Endodermal cell (in vitro differentiated cells): ENCODE measurements at places on chromosomes 1 and 21. TPM values are rescaled to one million over a fixed set of nuclear protein-coding genes. Genes with fewer than 3 reads are reported as not detected.

EXTL1 gene
- 2.5 and 3.3 TPM in 2 replicates for total RNA-seq

GRCh38 chr1:228048659-228049298 lies 33.7 kb upstream of the ARF1 start:
- H3K4me1 ChIP-seq, result no peaks in the 10 kb centered on the region
- DNase-seq, result no peak
- no peak overlapping the region for H3K4me3 ChIP-seq
- H3K27ac ChIP-seq, result no peak overlapping the region
- H3K36me3 ChIP-seq, result no peaks in the 10 kb centered on the region

DNA sequence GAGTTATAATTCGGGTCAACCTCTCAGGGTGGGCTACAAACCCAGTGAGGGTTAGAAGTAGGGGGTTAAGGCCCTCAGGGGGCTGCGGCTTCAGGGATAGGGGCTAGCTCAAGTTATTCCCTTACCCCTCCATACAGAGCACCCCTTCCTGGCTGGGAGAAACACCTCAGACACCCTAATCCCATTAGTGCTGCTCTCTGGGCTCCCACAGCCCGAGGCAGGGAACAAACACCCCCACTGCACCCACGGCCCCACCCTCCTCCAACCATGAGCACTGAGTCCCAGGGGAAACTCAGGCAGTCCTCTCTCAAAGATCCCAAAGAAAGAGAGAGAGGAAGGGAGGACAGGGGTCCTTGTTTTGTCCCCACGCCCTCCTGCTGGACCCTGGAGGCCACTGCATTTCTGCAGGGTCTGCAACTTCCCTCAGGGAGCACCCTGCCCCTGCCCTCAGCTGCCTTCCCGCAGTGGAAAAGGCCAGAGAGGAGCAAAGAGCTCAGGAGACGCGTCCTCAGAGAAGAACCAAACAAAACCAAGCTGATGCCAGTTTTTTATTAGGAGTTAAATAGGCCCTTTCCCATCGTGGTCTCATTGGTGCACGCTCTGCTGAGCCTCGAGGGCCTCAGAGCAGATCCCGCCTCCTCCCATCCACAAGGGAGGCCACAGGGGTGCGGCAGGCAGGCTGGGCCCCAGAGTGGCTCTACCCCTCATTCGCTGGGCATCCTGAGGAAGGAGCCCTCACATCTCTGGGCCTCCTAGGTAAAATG lies 1.4 kb upstream of the S100A4 start:
- DNase-seq, result no peak
- H3K4me3 ChIP-seq, result no peak overlapping the region
- H3K27ac ChIP-seq, result no peak overlapping the region
- H3K4me1 ChIP-seq, result peaks cover 12% of the 10 kb centered on the region
- no peaks in the 10 kb centered on the region for H3K27me3 ChIP-seq

CHIA gene
- total RNA-seq, result not detected in 3 replicates

- H3K4me1 ChIP-seq, result no peaks in the 10 kb centered on the region
- no peak for DNase-seq
- no peak overlapping the region for H3K27ac ChIP-seq
- peaks cover 73% of the 10 kb centered on the region for H3K27me3 ChIP-seq
- H3K36me3 ChIP-seq, result no peaks in the 10 kb centered on the region
- H3K4me3 ChIP-seq, result no peak overlapping the region
Measured at GRCh38 chr1:3656450-3657095, 4.3 kb downstream of the TP73 start.

DNA sequence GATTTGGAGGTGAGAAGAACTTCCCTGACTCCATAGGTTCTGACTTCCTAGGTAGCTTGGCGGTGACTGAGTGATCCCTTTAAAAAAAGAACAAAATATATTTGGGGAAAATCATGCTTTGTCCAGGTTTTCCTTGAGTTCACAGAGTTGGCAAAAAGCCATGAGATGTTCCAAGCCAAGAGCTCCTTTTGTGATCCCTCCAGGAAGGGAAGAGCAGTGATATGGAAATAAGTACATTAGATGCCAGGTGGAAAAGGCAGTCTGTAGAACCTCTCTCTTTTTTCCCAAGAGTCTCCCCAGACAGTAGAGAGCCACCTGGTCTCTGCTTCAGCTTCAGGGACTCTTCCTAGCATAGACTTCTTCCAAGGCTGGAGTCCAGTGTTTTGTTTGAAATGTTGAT lies 10.2 kb downstream of the TLCD4 start:
- H3K4me1 ChIP-seq, result peaks cover 13% of the 10 kb centered on the region
- H3K27ac ChIP-seq, result no peak overlapping the region
- no peaks in the 10 kb centered on the region for H3K27me3 ChIP-seq
- H3K4me3 ChIP-seq, result no peak overlapping the region
- DNase-seq, result no peak
- H3K36me3 ChIP-seq, result no peaks in the 10 kb centered on the region

DNA sequence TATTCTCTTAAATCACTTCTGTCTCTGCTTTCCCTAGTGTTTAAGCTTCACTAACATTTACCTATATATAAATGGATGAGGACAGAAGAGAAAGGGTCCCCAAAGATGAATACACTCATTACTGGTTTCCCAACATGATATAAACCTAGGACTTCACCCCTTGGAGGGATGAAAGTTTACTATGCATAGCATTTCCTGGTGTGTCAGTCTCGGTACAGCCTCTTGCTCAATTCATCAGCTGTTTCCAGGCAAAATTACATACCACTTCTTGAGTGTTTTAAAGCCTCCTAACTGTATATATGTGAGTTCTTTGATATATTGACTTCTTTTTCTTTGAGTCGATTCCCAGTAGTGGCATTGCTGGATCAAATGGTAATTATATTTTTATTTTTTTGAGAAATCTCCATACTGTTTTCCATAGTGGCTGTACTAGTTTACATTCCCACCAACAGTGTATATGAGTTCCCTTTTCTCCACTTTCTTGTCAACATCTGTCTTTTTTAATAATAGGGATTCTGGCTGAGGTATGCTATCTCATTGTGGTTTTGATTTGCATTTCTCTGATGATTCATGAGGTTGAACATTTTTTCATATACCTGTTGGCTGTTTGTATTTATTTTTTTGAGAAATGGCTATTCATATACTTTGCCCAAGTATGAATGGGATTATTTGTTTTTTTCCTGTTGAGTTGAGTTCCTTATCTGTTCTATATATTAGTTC lies 259.3 kb upstream of the CACYBP start:
- H3K27me3 ChIP-seq, result no peaks in the 10 kb centered on the region
- no peaks in the 10 kb centered on the region for H3K36me3 ChIP-seq
- no peak overlapping the region for H3K4me3 ChIP-seq
- H3K27ac ChIP-seq, result no peak overlapping the region
- no peaks in the 10 kb centered on the region for H3K4me1 ChIP-seq

DNA sequence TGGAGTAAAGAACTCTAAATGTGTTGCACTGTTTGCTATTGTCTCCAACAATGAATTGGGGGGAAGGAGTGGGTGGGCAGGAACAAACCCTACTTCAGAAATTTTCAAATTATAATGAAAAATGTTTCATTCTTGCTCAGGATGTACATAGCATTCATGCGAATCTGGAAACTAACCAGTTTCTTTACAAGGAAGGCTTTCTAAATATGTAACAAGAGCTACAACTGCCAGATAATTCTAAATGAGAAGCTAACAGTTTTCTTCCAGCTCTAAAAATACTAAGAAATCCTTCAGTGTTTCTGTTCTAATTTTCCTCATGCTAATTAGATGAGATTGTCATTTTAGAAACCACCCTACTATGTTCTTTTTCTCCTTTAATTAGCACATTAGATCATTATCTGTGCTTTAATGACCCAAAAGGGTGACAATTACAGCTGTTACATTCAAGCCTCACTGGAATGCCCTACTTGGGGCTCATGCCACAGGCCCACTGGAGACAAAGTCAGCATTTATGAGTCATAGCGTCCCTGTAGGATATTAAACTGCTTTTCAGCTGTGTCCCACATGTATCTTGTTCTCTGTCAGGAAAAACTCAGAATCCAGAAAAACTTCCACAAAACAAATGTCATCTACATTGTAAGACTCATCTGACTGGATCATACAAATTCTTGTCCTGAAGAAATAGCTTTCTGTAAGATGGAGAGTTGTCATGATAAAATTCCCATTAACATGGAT lies 804.6 kb upstream of the CXADR start:
- H3K36me3 ChIP-seq, result no peaks in the 10 kb centered on the region
- no peak overlapping the region for H3K27ac ChIP-seq
- H3K4me1 ChIP-seq, result no peaks in the 10 kb centered on the region
- DNase-seq, result no peak

- peak overlapping the region; percentile 67 for H3K4me3 ChIP-seq
- H3K27ac ChIP-seq, result peak overlapping the region; percentile 39
- H3K4me1 ChIP-seq, result peaks cover 9% of the 10 kb centered on the region
- peak; percentile 56 for DNase-seq
Measured at GRCh38 chr1:180854456-180854855, 58.2 kb upstream of the KIAA1614 start.

ST6GALNAC5 gene
- total RNA-seq, result 9.1 and 11.2 TPM in 2 replicates

- H3K27me3 ChIP-seq, result no peaks in the 10 kb centered on the region
- no peaks in the 10 kb centered on the region for H3K4me1 ChIP-seq
- peaks cover 30% of the 10 kb centered on the region for H3K36me3 ChIP-seq
- no peak for DNase-seq
- no peak overlapping the region for H3K27ac ChIP-seq
Measured at GRCh38 chr1:30870035-30870434, 38.5 kb downstream of the SDC3 start.

DNA sequence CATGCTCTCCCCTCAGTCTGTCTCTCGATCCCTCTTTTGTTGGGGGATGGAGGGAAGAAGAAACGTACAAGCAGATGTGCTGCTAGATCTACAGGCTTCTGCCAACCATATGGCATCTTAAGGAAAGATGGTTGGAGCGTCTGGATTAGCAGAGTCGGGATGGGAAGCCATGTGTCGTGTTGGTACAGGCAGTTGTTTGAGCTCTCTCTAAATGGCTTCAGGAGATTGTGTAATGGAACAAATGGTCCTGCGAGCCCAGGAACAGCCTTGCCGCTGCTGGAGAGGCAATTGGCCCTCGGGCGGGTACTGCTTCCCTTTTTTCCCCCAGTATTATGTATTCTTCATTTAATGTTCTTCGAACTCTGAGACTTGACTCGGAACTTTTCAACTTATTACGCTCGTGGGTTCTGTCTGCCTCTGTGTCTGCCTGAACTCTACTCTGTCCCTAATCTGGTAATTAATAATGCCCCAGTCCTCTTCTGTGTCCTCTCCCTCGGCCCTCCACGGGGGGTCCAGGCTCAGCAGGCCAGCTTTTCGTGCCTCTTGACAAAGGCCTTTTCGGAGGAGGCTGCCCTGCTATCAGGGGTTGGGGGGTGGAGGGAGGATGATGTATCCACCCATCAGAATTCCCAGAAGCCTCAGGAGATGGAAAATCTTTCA lies 215.3 kb downstream of the SDCCAG8 start:
- H3K4me1 ChIP-seq, result peaks cover 10% of the 10 kb centered on the region
- no peaks in the 10 kb centered on the region for H3K36me3 ChIP-seq
- DNase-seq, result peak; percentile 61
- peak overlapping the region; percentile 93 for H3K27ac ChIP-seq
- no peak overlapping the region for H3K4me3 ChIP-seq
- no peaks in the 10 kb centered on the region for H3K27me3 ChIP-seq

GRCh38 chr21:45983649-45983965 lies 2.0 kb downstream of the COL6A1 start:
- no peak overlapping the region for H3K27ac ChIP-seq
- H3K27me3 ChIP-seq, result peaks cover 8% of the 10 kb centered on the region
- peaks cover 17% of the 10 kb centered on the region for H3K36me3 ChIP-seq
- H3K4me3 ChIP-seq, result no peak overlapping the region
- no peak for DNase-seq

DNA sequence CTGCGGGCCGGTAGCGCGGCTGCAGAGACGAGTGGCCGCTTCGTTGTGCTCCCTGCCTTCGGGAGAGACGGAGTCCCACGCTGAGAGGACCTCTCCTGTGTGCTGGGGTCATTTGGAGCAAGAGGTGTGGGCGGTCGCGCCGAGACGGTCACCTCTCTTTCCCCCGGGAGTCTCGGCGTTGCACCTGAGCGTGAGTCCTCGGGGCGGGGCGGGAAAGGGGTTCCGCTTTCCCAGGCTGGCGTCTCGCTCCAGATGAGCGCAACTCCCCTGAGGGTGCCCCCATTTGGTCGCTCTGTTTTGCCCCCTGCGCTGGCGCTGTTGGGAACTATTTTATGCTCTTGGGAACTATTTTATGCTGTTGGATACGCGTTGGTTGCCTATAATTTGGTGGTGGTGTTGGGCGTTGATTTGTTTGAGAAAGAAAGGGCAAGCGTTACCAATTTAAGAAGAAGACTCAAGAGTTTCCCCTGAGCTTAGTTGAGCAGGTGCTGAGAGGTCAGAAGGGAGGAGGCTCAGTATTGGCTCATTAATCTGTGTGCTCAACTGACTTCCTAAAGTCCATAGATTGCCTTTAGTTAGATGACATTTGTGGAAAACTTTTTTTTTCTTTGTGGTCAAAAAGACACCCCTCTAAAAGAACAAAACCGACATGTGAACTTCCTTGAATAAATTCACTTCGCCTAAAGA lies 683 bp downstream of the LRRC8B start:
- no peaks in the 10 kb centered on the region for H3K27me3 ChIP-seq
- H3K4me1 ChIP-seq, result no peaks in the 10 kb centered on the region
- H3K27ac ChIP-seq, result peak overlapping the region; percentile 83
- peak overlapping the region; percentile 96 for H3K4me3 ChIP-seq
- DNase-seq, result peak; percentile 87
- H3K36me3 ChIP-seq, result peaks cover 15% of the 10 kb centered on the region

LRRC7 gene
- total RNA-seq, result 1.4 to 3.5 TPM (median 1.5 TPM) in 3 replicates

KRTAP10-11 gene
- total RNA-seq, result not detected in 2 replicates

PRRX1 gene
- total RNA-seq, result not detected in 2 replicates

GRCh38 chr1:189775343-189775742 lies 702.3 kb downstream of the BRINP3 start:
- no peaks in the 10 kb centered on the region for H3K36me3 ChIP-seq
- H3K27ac ChIP-seq, result no peak overlapping the region
- no peak for DNase-seq
- H3K27me3 ChIP-seq, result peaks cover 8% of the 10 kb centered on the region
- H3K4me1 ChIP-seq, result no peaks in the 10 kb centered on the region

DNA sequence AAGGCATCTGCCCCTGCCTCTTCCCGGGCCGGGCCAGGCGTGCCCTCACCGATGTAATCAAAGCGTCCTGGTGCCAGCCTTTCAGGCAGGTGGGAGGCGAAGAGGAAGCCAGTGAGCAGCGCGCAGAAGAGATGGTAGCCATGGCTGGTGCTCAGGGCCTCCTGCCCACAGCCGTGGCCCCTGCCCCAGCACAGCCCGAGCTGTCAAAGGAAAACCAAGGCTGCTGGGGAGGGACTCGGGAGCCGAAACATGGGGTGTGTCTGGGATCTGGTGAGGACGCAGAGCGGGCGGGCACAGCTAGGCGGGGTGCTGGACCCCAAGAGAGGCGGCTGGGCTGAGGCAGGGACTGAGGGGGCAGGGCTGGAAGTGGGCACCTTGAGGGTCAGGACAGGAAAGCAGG lies 2.7 kb downstream of the BGLAP start:
- DNase-seq, result no peak
- H3K4me3 ChIP-seq, result no peak overlapping the region
- H3K27ac ChIP-seq, result no peak overlapping the region
- no peaks in the 10 kb centered on the region for H3K4me1 ChIP-seq

GLIS1 gene
- total RNA-seq, result 1.8 to 2.5 TPM (median 2.1 TPM) in 3 replicates

TCHHL1 gene
- not detected in 3 replicates for total RNA-seq

- no peaks in the 10 kb centered on the region for H3K4me1 ChIP-seq
- no peaks in the 10 kb centered on the region for H3K27me3 ChIP-seq
- H3K36me3 ChIP-seq, result peaks cover 36% of the 10 kb centered on the region
- no peak overlapping the region for H3K4me3 ChIP-seq
Measured at GRCh38 chr21:26834181-26834905, 10.9 kb downstream of the ADAMTS1 start.

GRCh38 chr1:6037338-6037762 lies 8.3 kb upstream of the KCNAB2 start:
- H3K27ac ChIP-seq, result no peak overlapping the region
- H3K36me3 ChIP-seq, result no peaks in the 10 kb centered on the region
- no peaks in the 10 kb centered on the region for H3K4me1 ChIP-seq
- no peak overlapping the region for H3K4me3 ChIP-seq
